Motor neuron (in vitro differentiated cells): ENCODE measurements at places on chromosomes 16 and 17. TPM values are rescaled to one million over a fixed set of nuclear protein-coding genes. Genes with fewer than 3 reads are reported as not detected.

- no peak for ATAC-seq
Observed at GRCh38 chr16:57042157-57043111, 49.9 kb upstream of the CPNE2 start.

DNA sequence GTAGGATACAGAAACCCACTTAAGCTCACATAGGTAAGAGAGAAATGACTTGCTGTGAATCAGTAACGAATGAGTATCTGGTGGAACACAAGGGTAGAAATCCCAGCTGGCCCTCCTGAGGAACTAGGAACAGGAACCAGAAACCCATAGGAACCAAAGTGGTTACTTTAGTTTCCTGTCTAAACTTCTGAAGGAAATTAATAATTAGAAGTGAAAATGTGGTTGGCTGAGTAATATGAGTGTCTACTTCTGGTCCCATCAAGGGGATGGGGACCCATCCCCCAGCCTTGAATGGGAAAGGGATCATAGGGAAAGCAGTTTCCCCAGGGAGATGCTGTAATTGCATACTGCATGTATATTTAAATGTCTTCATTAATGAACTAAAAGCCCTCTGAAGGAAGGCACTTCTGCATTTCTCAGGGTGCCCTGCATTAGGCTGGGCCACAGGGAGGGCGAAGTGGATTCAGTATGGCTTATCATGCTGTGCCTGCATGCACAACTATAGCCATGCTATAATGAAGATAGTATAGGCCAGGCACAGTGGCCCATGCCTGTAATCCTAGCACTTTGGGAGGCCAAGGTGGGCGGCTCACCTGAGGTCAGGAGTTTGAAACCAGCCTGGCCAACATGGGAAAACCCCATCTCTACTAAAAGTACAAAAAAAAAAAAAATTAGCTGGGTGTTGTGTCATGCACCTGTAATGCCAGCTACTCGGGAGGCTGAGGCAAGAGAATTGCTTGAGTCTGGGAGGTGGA, 45.6 kb downstream of the CYB5B start:
- no peak for ATAC-seq

DNA sequence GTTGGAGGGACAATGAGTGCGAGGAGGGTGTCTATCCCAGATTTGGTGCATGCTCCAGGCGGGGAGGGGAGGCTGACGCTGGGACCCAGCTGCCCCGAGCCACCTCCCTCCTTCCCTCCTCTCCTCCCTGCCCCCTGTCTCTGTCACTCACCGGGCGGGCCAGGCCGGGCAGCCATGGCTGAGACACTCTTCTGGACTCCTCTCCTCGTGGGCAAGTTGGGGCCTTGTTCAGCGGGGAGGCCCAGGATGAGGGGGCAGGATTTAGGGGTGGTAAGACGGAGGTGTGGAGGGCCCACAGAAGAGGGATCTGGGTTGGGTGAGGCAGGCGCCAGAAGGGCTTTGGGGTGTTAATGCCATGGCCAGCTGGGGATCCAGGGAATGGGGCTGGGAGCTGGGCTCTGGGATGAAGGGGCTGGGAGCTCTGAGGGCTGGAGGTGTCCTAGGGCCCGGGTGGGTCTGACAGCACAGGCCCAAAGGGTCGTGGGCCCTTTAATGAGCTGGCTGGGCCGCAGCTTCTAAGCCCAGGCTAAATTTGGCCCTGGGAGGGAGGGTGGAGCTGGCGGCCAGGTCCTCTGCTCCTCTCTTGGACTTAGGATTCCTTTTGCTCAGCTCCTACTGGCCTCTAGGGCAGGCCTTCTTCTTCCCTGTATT, at the start of gene SGCA:
Gene SGCA, plus strand, starts transcription at position 139 of the 651 bp plus-strand sequence. Its CDS starts 36 bp downstream, at position 175.
- peak; percentile 4 for ATAC-seq

CD300A gene
- total RNA-seq, result 0.17 TPM in 1 of 2 replicates, not detected in the other

GRCh38 chr17:1111599-1112443, 68.0 kb downstream of the ABR start:
- peak; percentile 27 for ATAC-seq

SPIRE2 gene
- 12.0 and 12.3 TPM in 2 replicates for total RNA-seq

CD300H gene
- total RNA-seq, result not detected in 2 replicates

CCDC200 gene
- total RNA-seq, result 1.1 TPM in 1 of 2 replicates, not detected in the other

DNA sequence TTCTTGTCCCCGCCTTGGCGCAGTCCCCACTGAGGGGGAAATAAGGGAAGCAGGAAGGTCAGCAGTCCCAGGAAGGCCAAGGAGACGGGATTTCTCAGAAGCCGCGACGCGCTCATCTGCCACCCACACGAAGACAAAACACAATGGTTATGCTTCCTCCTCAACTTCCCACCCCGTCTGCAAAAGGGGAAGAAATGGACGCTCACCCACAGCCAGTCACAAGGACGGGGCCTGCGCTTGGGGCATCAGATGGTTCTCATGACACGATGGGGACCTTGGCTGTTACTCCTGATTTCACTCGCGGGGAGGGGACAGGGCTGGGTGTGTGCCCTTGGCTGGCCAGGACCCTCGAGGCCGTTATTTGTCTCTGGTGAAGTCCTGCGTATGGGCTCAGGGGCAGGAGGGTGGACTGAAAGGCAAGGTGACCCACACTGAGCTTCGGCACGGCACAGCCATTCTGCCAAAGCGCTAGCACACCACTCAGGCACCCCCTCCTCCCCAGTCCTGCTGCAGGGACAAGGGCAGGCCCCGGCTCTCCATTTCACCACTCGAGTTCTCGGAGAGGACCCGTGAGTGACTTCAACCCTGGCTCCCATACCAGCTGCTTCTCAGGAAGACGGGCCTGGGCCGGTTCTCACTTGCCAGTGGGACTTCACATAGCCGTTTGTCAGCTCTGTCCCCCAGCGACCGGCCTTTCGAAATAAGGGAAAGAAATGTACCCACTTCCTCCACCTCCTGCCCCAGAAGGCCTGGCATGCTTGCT, 84.5 kb downstream of the ABR start:
- ATAC-seq, result no peak

- no peak for ATAC-seq
Observed at GRCh38 chr16:62954144-62955032, 918.1 kb upstream of the CDH8 start.

GRB7 gene
- total RNA-seq, result not detected in 2 replicates

HIGD1B gene
- not detected in 2 replicates for total RNA-seq

CYLD gene
- total RNA-seq, result 29.7 and 34.7 TPM in 2 replicates

DNA sequence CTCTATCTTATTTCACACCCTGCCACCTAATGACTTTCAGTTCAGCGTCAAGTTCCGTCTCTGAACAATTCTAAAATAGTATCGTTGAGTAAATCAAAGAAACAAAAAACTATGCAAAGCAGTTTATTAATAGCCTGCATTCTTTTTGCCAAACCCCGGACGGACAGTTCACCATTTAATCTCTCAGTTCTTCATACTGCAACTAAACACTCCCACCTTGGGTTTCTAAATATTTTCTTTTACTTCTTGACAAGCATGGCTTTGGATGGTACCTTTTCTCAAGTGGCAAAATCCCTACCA, 1.2 kb downstream of the MYH11 start:
- ATAC-seq, result no peak

GRCh38 chr17:64783031-64783461, 120.9 kb upstream of the SMURF2 start:
- ATAC-seq, result no peak

DNA sequence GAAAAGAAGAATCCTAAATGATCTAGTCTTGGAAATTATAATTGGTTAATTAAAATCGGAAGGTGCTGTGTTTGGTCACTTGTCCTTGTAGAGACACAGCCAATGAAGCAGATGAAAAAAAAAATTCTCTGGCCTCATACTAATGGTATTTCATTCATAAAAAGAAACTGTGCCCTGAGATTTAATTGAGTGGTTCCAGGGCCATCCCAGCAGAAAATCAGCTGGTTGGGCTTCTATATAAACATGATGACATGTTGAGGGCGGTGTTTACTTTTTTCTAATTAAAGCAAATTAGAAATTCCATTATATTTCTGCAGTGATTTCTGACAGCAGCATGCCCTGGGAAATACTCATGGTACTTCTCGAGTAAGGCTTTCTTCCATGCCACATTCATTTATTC, 191.9 kb upstream of the KCNJ16 start:
- no peak for ATAC-seq

GRCh38 chr17:48012151-48012520, 25.5 kb downstream of the COPZ2 start:
- peak; percentile 73 for ATAC-seq

DNA sequence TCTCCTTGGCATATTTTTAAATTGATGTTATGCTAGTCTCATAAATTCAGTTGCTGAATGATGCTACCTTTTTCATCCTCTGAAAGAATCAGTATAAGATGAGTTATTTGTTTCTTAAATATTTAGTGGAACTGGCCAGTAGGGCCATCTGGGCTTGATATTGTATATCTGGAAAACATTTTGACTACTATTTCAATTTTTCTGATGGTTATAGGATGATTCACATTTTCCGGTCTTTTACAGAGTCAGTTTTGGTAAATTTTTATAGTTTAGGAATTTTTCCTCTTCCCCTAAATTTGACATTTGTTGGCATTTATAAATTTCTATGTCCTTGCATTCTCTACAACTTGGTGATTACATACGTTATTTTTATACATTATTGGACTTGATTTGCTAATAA, 296.3 kb upstream of the AXIN2 start:
- no peak for ATAC-seq

TEKT1 gene
- 17.0 and 18.1 TPM in 2 replicates for total RNA-seq

- no peak for ATAC-seq
Observed at GRCh38 chr17:82791532-82791931, 39.7 kb downstream of the TBCD start.

GRCh38 chr16:58198803-58199411, 1.0 kb upstream of the CSNK2A2 start:
- ATAC-seq, result no peak

GRCh38 chr17:8954339-8954738, 11.2 kb downstream of the PIK3R5 start:
- peak; percentile 94 for ATAC-seq

GRCh38 chr17:3658784-3659449, 9.5 kb downstream of the TAX1BP3 start:
- no peak for ATAC-seq

SLFN5 gene
- total RNA-seq, result 8.3 and 9.0 TPM in 2 replicates

DNA sequence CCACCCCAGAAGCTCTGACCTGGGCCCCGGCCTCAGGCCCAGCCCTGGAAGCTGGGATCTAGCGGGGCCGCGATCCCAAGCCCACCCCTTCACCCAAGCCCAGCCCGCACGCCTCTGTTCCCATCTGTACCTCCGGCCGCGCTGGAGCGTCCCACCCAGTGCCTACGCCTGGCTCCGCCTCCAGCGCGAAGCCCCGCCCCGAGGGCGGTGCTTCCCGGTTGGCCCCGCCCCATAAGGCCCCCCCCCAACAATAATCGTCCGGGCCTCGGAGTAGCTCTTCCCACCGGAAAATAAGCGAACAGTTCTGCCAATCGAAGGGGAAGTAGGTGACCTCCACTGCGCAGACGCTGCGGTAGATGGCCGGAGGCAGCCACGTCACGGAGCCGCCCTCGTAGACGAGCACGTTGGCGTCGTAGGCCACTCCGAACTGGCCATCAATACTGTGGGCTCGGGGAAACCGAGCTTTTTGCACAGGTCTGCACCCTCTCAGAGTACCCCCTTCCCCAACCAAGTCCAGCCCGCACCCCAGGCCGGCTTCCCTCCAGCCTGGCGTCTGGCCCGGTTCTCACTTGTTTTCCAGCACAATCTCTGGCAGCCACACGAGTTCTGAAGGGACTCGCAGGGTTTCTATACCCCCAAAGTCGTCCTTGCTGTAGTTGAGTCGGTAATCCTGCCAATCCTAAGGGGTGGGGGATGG, 1.1 kb downstream of the CHRNE start:
- ATAC-seq, result peak; percentile 6

GRCh38 chr17:47239967-47240651, 13.5 kb upstream of the ITGB3 start:
- ATAC-seq, result no peak

PRSS21 gene
- not detected in 2 replicates for total RNA-seq

DNA sequence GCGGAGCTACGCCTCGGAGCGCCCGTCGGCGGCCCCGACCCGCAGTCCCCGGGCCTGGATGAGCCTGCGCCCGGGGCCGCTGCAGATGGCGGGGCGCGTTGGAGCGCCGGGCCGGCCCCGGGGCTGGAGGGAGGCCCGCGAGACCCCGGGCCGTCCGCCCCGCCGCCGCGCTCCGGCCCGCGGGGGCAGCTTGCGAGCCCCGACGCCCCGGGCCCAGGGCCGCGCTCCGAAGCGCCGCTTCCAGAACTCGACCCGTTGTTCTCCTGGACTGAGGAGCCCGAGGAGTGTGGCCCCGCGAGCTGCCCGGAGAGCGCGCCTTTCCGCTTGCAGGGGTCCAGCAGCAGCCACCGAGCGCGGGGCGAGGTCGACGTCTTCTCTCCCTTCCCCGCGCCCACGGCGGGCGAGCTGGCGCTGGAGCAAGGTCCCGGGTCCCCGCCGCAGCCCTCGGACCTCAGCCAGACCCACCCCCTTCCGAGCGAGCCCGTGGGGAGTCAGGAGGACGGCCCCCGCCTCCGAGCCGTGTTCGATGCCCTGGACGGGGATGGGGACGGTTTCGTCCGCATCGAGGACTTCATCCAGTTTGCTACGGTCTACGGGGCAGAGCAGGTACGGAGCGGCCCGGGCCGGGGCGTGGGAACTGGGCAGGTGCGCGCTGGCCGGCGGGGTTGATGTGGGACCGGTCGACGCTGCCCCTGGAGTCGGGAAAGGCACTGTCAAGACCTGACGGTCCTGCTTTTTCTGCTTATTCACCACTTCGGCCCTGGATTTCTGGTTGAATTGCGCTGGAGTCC, 861 bp downstream of the RAB11FIP3 start:
- no peak for ATAC-seq

- no peak for ATAC-seq
Observed at GRCh38 chr17:6075050-6075449, 4.9 kb downstream of the WSCD1 start.

PPM1D gene
- total RNA-seq, result 22.1 and 23.9 TPM in 2 replicates

AOC3 gene
- 0.43 and 0.63 TPM in 2 replicates for total RNA-seq
